ENCODE measurements at places on chromosomes 11 and 22.

GRCh38 chr11:16815047-16815767, 76.8 kb downstream of the C11orf58 start:
- no peak for DNase-seq

- DNase-seq: no peak
Observed at GRCh38 chr11:20084921-20085814, 75.1 kb downstream of the DBX1 start.

GRCh38 chr11:72573072-72573854, 101.0 kb downstream of the PDE2A start:
- DNase-seq: no peak

DNA sequence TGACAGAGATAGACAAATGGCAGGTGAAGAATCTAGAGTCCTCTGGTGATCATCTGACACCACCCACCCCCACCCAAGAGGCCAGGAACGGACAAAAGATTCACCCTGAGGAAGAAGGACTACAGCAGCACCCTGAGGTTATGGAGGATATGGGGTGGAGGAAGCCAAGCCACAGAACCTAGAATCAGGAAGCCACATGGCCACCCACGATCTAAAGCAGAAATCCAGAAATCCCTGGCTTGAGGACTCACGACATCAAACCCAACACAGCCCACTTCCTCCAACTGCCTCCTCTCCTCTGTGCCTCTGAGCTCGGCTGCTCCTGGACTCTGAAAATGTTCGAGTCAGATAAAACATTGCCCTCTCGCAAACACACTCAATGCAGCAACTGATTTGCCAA, 364.3 kb downstream of the SHANK2 start:
- no peak for DNase-seq

- DNase-seq: no peak
Observed at GRCh38 chr11:14656536-14657457, 13.2 kb downstream of the PDE3B start.

DNA sequence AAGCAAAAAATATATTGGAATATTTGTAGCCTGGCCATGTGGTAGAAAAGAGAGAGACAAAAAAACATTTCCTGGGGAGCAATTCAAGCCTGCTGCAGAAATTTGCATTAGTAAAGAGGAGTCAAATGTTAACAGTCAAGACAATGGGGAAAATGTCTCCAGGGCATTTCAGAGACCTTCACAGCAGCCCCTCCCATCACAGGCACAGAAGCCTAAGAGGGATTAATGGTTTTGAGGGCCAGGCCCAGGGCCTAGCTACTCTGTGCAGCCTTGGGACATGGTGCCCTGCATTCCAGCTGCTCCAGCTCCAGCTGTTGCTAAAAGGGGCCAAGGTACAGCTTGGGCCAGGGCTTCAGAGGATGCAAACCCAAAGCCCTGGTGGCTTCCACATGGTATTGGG, 46.8 kb downstream of the PGR start:
- DNase-seq: no peak

DNA sequence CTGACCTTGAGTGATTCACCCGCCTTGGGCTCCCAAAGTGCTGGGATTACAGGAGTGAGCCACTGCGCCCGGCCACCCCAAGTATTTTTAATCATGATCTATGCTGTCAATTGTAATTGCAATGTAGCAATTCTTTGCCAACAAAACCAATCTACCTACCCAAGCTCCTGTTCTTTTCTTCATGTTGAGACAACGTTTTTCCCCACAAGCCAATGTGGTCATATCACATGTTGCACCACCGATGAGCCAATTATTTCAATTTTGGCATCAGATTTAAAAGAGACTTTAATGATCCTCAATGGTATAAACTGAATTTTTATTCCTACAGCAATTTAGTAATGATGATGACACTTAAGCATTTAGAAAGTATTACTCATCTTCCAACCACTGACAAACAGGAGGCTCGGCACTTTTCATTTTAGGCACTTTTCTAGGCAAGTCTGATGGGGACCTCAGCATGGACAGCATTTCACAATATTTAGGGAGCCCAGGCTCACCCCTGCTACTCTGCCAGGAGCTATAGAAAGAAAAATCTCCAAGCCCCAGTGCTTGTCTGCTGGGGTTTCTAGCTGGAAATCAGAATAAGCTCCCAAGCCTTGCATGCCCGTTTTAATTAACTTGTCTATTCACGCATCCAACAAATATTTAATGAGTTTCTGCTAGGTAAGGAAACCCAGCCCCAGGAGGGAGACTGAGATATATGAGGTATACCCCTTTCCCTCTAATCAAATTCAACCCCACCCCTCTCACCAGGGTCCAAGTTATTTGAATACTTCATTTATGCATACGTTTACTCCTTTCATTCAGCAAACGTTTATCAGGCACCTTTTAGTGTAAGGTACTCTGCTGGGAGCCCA, 291.4 kb downstream of the ST3GAL4 start:
- DNase-seq: no peak

DNA sequence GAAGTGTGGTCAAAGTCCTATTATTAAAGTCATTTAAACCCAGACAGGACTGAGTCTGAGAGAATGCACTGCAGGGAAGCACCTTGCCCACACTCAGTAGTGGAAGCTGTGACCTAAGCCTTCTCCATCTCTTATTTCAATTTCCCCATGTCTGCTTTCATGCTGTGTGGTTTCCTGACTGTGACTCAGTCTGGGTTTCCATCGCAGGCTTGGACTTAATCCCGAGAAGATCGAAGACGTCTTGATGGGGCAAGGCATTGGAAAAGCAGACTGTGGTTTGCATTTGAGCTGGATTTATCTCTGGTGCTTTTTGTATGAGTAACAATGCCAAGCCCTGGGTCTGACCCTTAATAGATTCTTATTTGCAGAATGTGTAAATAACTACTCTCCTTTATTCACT, 238.9 kb downstream of the NTM start:
- DNase-seq: no peak

- DNase-seq: no peak
Observed at GRCh38 chr22:40178417-40179409, 988 bp downstream of the TNRC6B start.

DNA sequence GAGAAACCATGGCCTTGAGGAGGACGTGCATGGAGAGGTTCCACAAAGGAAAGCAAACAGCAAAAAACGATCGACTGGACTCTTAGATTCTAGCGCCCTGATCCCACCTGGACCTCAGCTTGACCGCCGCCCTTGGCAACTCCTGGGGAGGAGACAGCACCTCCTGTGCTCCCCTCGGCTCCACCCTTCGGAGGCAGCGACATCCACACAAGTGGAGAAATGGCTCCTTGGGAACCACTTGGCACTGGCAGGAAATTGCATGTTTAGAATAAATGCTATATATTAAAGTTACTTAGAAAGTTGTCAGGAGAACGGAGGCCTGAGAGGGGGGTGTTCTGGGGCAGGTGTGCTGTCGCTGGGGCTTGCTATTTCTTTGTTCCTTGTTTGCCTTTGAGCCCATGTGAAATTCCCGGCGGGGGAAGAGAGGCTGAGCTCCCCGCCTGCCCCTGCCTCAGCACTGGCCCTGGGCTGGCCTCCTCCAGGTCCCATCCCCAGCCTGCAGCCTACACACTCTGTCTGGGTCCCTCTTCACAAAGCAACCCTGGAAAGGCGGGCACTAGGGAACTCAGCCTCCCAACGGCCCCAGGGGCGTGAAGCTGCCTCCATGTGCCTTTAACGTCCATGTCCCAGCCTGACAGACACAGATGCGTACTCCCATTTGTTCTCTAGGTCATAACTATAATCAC, 395.3 kb downstream of the BRD1 start:
- no peak for DNase-seq

GRCh38 chr22:17773606-17774205, 563 bp downstream of the BID start:
- DNase-seq: peak; percentile 60
